Activated CD4-positive, alpha-beta T cell treated with anti-CD3 and anti-CD28 coated beads, Interleukin-2, amount 10 ng/mL, durations not matched to agents 7 days and 5 days (primary cell): ENCODE measurements at places on chromosomes 6 and 20. TPM values are rescaled to one million over a fixed set of nuclear protein-coding genes. Genes with fewer than 3 reads are reported as not detected.

GRCh38 chr6:24378473-24379097 is 20.7 kb upstream of the DCDC2 start:
- no peak for DNase-seq

DNA sequence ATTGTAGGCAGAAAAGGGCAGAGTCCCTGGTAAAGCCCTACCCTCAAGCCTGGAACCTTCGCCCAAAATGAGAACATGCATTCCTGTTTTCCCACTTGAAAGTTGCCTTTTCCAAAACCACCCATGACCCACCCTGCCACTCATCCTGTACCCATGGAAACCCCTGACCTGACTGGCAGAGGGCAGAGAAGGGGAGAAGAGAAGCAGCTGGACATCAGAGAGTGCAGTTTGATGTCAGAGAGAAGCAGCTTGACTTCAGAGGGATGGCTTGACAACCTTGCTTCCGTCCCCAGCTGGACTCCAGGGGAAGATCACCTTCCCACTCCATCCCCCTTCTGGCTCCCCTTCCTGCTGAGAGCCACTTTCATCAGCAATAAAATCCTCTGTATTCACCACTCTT is 123.6 kb upstream of the SHLD1 start:
- no peak for DNase-seq

DNA sequence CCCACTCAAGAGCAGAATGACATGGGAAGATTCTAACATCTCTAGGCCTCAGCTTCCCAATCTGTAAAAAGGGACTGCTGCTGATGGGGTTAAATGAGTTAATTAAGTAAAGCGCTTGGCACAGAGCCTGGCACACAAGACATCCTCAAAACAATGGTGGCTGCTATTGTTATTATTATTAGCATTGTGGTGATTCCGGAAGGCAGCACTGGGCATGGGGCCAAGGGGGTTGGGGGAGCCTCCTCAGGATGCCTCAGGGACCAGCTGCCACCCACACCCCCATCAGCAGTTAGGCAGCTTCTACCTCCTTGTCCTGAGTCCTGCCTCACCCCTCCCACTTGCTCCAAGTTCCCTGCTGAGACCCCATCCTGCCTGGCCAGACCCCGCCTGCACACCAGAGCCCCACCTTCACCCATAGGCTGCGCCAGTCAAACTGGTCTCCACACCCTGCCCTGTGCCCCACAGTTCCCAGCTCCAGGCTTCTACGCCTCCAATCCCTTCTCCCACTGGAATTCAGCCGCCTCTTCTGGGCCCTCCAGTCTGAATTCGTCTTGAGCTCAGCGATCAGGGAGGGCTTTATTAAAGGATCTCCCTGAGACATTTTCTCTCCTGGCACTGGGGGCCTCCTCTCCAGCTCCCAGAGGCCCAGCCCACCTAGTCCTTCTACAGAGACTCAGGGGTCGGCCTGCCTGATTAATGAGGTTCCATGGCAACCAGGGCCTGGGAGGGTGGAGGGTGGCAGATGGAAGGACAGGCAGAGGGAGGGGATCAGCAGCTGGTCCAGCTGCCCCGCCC is 1.5 kb downstream of the E2F1 start:
- no peak for DNase-seq

- no peak for DNase-seq
Observed at GRCh38 chr6:22124756-22125155, 172.1 kb downstream of the PRL start.

DNA sequence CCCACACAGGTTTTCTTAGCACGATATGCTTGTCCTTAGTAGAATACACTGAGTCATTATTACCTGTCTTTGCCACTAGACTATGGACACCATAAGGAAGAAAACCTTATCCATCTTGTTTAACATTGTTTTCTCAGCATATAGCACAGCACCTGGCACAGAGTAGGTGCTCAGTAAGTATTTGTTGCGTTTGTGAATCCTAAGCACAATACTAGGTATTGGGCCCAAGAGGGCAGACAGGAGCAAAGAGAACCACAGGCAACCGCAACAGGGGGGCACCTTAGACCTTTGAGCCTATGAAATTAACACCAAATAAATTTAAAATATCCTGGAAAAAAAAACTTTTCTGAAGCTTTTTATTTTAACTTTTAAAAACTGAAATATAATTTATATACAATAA is 3.7 kb upstream of the NCOA6 start:
- DNase-seq, result no peak

DNA sequence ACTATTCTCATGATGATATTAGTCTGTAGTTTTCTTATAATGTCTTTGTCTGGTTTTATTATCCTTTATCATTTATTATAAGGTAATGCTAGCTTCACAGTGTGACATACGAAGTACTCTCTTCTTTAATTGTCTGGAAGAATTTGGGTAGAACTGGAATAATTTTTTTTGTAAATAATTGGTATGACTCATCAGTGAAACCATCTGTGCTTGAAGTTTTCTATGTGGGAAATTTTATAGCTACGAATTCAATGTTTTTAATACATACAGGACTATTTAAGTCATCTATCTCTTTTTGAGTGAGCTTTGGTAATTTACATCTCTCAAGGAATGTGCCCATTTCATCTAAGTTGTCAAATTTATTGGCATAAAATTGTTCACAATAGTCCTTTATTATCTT is 86.3 kb downstream of the SOD2 start:
- DNase-seq, result no peak

GRCh38 chr20:327186-328026 is 2.1 kb downstream of the SOX12 start:
- DNase-seq, result peak; percentile 73

DNA sequence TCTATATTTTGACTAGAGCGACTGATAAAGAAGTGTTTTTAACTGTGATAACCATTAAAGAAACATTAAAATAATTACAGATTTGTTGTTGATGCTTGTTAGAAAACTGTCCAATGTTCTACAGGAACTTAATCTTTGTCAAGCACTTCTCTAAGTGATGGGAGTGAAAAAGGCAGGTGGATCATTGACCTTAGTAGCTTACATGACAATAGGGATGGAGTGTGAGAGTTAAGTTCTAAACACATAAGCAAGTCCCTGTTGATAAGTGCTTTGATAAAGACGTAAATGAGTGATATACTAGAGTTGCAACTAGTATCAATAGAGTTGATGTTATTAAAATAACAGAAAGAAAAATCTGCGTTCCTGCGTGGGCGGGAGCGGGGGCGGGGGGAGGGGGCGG is 931.5 kb upstream of the EPHA7 start:
- DNase-seq, result no peak

DNA sequence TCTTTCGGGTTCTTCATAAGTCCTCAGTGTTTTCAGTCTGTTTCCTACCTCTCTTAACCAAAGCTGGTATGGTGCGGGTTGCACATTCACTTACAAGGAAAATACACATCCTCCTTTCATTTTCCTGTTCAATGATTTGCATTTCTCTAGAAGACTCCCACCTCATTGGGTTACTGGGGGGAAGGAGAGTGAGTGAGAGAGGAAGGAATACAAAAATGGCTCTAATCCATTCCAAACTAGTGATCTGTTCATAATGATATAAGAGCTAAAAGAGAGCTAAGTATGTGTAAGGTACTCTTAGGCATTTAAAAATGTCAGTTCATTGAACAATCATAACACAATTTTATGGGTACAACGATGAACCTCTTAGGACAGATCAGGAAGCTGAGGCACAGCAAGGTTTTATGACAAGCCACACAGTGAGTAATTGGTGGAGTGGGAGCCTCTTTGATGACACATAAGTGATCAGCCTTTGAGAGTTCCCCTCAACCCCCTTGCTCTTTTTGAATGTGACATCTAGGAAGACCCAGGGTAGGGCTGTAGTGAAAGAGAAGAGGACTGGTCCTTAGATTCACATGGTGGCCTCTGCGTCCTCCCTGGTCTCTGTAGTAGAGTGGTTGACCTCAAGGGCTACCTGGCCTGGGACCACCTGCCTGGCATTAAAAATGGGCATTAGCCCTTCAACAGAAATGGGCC is 328.4 kb upstream of the SOX4 start:
- DNase-seq, result no peak

DNA sequence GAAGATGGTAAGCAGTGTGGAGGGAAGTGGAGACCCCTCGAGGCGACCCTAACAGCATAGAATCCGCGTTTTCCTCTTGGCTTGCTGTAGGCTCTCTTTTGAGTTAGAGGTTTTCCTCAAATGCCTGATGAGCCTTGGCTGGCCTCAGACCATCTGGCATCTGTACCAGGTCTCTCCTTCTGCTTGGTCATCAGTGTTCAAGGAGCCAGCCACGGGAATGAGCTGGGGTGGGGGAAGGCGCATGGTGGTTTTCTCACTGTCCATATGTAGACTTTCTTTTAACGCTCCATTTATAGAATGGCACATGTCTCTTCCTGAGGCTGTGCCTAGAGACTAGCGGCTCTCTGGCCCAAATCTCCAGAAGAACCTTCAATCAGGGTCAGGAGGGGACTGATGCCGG is 8.1 kb upstream of the GUCA1A start:
- no peak for DNase-seq

DNA sequence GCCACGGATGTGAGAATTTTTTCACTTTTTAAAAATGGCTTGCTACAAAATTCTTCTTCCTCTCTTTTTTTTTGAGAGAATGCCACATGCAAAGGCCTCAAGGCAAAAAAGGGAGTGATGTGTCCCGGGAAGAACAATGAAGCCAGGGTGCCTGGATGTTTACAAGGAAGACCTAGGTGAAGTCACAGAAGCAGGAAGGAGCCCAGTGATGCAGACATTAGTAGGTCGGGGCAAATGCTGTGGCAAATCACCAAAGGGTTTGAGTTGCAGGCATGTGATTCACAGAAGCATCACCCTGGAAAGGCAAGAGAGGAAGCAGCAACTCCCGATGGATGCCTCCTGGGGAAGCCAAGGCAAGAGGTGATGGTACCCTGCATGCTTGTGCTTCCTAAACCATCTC is 46.8 kb downstream of the FARS2 start:
- no peak for DNase-seq

GRCh38 chr6:2630359-2630758 is 120.4 kb downstream of the MYLK4 start:
- no peak for DNase-seq

DNA sequence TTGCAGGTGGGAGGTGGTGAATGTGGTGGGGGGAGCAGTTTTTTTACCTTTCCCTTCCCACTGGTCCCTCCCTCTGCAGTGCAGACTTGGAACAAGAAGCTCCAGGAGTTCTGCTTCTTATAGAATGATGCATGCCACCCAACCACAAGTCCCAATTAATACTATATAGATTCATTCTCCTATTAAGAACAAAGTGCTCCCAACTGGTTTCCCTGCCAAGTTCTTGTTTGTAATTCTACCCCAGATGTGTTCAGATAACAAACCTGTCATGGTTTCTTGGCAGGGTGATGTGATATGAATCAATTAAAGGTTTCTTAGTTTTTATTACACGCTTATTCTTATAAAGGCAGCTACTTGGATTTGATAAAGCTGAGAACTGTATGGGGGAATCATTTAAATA is 23.9 kb downstream of the HDDC2 start:
- no peak for DNase-seq

- no peak for DNase-seq
Observed at GRCh38 chr6:106309766-106310373, 15.7 kb downstream of the ATG5 start.

DNA sequence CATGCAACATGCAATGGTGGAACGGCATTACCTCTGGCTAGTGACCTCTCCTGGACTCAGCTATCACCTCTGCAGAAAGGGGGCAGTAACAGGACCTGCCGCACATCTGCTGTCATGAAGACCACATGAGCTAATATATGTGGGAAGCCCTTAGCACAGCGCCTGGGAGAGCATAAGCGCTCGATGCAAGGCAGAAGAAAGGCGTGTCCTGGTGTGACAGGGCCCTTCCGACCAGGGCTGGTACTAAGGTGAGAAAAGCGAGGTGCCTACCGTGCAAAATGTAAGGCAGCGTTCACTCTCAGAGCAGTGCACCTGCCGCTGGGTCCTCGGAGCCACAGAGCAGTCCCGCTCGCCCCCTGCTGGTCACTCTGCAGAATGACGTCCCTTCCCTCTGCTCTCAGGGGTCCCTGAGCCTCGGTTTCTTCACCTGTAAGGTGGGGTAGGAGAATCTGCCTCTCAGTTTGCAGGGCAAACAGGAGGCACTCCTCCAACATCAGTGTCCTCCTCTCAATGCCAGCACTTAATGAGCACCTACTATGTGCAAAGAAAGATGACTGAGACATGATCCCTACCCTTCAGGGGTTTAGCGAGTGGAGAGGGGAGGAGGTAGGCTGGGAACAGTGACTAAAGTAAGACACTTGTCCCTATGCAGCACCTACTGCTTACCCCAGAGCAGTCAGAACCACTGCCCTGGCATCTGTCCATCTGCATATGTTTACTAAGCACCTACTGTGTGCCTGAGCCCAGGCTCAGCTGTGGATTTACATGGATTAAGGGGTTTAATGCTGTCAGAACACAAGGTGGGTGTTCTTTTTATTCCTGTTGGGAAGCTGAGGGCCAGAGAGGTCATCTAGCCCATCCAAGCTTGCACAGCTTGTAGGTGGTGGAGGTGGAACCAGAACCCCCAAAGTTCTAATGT is 41.1 kb upstream of the PTGIS start:
- DNase-seq, result peak; percentile 85

DNA sequence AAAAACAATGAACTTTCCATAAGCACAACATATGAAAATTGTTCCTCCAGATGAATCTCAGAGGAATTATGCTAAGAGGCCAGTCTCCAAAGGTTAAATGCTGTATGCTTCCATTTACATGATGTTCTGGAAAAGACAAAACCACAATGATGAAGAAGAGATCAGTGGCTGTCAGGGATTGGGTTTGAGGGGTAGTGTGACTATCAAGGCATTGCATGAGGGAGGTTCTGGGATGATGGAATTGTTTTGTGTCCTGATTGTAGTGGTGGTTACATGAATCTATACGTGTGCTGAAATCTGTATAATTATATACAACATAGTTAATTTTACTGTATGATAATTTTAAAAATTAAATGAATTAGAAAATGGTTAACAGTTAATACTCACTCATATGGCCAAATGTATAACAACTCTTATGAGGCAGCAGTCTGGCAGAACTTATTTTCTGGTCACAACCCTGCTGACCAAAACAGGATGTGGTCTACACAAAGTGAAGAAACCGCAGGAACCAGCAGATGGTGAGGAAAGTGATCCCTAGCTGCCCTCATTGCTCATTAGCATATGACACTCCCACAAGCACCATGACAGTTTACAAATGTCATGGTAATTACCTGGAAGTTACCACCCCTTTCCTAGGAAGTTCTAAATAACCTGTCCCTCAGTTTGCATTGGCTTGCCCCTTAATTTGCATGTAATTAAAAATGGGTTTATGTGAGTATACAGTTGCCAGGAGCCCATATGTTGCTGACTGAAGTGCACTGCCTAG is 31.9 kb downstream of the NSFL1C start:
- peak; percentile 87 for DNase-seq

DNA sequence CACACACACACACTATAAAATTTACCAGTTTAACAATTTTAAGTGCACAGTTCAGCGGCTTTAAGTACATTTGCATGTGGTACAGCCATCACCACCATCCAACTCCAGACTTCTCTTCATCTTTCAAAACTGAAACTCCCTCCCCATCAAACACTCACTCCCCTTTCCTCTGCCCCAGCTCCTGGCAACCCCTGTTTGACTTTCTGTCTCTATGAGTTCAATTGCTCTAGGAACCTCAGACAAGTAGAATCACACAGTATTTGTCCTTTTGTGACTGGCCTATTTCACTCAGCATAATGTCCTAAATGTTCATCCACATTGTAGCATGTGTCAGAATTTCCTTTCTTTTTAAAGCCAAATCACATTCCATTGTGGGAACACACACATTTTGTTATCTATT is 302.8 kb upstream of the FOXQ1 start:
- DNase-seq, result no peak

Gene SLC17A3
- total RNA-seq, result 0.62 TPM

Gene SPATA25
- total RNA-seq, result 0.84 TPM

Gene PNLDC1
- 0.30 TPM for total RNA-seq

Gene PBOV1
- total RNA-seq, result not detected

Gene SLC17A1
- not detected for total RNA-seq

Gene ZSWIM3
- 6.2 TPM for total RNA-seq

Gene JPH2
- total RNA-seq, result not detected

Gene SPTLC3
- total RNA-seq, result 1.1 TPM
